ENCODE measurements at places on chromosomes 2 and 18.
A peak's percentile ranks its signal among the peaks of the same experiment; 100 is the strongest.

GRCh38 chr18:12397254-12397653, 10.5 kb upstream of the PRELID3A start:
- no peak for DNase-seq

- no peak for DNase-seq
These were observed 147.6 kb upstream of the ITGA6 start for GRCh38 chr2:172279813-172280212.

- DNase-seq, result no peak
These were observed 72.7 kb downstream of the ANKRD12 start for GRCh38 chr18:9209279-9209678.

DNA sequence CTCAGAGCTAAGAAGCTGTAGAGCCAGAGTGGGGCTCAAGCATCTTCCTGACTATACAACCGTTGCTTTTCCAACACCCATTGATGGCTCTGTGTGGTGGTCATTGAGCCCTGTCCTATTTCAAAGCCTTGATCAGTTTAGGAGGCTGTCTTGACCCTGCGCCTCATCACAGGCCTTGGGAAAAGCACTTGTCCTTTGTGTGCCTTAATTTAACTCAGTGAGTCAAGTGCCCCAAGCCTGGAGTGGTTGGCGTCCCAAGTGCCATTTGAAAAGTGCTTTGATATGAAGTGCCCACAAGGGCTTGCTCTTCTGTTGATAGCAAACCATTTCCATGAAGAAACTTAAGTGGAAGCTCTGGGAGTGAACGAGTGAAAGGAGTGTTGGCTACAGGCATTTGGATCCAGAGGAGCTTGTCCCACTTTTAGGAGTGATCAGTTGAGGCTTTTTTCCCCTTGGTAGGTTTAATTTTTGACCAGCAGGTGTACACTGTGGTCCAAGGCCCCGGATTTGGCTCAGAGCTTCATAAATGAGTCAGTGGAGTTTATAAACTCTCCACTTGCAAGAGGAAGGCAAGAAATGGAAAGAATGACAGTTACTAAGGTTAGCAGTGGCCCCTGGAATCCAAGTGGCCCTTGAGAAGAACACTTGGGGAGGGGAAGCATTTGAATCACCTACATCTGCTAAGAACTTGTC, 50.3 kb downstream of the ACTR2 start:
- no peak for DNase-seq

GRCh38 chr2:20433946-20434553, 12.8 kb upstream of the RHOB start:
- DNase-seq, result no peak

- no peak for DNase-seq
These were observed 24.4 kb upstream of the ACKR3 start for GRCh38 chr2:236545248-236545658.

- no peak for DNase-seq
These were observed 323.4 kb upstream of the UBE2E3 start for GRCh38 chr2:180657054-180657453.

DNA sequence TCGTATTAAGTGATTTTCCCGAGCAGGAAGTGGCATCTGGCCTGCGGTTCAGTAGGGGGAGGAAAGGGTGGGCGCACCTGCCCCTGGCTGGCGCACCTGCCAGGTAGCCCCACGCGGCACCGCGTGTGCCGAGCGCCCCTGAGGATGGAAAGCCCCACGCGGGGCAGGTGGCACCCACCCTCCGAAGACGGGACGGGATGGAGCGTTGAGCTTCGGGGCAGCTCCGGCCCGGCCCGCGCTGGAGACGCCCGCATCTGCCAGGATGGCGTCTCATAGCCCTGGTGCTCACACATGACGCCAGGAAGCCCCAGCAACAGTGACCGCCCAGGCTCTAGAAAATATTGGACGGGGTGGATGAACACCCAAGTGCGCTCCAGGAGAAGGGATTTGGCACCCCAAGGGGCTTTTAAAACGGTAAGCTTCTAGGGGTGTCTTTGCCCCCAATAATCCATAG, 2.5 kb upstream of the NFATC1 start:
- peak; percentile 28 for DNase-seq

DNA sequence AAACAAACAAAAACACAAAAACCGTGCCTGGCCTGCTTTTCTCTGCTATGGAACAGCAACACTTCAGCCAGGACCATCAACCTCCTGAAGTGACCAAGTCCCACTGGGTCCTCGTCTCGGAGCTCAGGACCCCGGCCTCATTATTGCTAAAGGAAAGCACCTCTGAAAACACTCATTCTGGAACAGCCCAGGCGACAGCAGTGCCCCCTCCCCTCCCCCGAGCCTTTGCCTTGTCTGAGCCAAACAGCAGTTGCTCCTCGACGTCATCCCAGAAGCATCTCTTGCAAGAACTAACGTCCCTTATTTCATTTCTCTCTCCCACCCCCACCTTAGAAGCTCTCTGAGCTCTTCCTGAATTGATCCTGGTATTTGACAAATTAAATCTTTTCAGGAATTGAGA, 27.4 kb downstream of the APCDD1 start:
- no peak for DNase-seq

DNA sequence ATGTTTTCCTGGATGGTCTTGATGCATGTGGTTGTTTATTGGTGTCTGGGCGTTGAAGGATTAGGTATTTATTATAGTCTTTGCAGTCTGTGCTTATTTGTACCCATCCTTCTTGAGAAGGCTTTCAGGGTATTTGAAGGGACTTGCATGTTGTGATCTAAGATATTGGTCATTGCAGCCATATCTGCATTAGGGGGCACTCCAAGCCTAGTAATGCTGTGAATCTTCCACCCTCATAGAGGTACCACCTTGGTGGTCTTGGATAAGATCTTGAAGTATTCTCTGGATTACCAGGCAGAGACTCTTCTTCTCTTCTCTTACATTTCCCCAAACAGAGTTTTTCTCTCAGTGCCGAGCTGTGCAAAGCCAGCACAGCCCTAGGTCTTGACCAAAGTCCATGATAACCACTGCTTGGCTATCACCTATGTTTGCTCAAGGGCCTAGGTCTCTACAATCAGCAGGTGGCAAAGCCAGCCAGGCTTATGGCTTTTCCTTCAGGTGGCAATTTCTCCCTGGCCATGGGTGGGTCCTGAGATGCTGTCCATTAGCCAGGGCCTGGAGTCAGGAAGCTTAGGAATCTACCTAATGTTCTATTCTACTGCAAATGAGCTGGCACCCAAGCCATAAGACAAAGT, 15.4 kb upstream of the PPP1R1C start:
- no peak for DNase-seq

DNA sequence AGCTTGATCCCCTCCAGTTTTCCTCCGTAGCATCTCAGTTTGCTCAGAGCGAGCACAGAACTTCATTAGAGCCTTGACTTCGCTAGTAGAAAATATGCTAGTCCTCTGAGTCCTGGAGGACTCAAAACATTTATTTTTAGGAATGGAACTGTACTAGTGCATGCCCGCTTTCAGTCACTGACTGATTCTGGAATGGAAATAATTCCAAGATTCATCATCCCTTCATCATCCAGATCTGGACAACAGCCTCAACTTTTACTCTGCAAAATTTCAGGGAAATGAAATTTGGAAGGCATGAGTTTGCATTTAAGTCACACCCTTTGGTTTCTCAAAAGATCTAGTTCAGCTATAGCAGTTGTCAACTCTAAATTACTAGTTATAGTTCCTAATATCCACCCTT, 304.6 kb downstream of the XIRP2 start:
- no peak for DNase-seq

DNA sequence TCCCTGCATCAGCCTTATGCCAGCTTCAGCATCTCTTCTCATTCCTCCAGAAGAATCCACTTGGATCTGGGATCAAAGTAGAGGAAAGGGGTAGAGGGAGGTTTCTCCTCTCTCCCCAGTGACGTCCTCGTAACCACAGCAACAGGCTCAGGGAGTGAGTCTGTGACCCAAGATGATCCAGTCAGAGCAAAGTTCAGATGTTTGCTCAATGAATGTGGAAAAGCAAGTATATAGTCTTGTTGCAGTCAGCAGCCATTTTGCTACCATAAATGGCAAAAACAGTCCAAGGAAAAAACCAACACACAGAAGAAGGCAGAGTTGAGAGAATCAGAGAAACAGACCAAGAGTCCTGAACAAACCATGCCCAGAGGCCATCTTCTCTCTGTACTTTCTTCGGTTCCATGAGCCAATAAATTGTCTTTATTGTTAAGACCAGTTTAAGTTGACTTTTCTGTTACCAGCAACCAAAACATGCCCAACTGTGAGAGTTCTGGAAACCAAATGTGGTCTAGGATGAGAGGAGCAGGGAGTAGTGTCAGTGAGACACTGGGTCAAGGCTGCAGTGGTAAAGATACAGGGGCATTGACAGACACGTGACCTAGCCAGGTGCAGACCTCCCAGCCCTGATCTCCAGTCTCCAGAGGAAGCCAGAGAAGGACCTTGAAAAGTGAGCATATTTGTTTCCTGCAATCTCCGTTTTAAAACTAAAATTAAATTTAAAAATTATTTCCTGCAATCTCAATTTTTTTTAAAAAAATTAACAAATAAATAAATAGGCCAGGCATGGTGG, 3.2 kb upstream of the CXCR1 start:
- no peak for DNase-seq

DNA sequence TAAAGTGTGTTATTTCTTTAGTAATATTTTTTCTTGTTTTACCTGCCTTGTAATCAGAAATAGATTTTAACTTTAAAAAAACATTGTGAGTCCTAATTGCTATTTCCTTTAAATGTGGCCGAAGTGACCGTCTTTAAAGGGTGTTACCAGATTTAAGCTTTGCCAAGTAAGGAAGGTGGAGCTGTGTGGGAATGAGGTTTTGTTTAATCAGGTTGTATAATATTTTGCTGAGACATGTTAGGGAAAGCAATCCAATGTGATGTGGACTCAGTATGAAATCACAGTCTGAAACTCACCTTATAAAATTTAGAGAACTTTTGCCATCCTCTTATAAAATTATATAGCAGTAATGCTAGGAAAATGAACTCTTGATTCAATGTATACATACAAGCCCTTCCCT, 32.9 kb upstream of the ITPRID2 start:
- no peak for DNase-seq

DNA sequence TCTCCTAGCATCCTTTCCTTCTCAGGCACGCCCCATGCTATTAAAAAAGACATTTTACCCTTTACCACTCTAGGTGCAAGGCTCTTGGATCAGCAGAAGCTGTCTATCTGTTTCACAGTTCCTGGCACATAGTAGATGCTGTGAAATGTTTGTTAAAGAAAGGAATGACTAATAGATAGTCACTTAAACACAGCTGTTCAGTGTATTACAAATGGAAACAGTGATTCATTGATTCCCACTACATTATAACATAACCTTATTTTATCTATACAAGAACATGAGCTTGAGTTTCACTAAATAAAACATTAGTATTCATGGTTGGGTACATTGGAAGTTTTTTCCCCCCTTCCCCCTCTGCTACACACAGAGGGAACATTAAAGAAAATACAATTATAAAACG, 142.1 kb downstream of the ASXL3 start:
- no peak for DNase-seq

DNA sequence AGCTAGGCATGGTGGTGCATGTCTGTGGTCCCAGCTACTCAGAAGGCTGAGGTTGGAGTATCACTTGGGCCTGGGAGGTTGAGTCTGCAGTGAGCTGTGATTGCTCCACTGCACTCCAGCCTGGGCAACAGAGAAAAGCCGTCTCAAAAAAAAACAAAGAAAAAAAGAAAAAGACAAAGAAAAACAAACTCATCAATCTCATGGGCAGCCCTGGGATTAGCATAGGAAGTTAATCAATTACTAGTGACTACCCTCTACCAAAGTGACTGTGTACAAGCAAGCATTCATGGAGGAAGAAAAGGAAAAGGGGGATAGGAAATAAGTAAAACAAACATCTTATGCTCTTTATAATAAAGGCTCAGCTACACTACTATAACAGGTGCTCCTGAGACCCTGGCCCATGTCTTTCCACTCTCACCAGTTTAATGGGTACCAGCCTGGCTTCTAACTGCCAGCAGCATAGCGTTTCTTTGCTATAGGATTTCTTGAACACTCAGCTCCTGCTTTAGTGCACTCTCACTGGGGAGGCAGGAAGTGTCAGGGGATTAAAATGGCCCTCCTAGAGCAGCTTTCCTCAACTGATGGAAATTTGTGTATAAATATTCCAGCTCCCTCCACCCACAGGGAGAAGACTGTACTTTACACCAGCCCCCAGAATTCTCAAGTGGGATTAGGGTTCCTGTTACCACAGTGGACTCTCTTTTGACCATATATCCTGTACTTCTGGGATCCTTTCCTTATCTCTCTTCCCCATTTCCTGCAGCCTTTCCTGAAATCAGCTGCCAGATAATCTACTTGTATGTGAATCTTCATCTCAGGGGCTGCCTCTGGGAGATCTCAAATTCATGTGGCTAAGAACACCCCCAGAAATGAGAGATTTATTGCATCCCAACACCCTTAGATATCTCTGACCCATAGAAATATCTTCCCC, 91.3 kb upstream of the GLS start:
- no peak for DNase-seq

DNA sequence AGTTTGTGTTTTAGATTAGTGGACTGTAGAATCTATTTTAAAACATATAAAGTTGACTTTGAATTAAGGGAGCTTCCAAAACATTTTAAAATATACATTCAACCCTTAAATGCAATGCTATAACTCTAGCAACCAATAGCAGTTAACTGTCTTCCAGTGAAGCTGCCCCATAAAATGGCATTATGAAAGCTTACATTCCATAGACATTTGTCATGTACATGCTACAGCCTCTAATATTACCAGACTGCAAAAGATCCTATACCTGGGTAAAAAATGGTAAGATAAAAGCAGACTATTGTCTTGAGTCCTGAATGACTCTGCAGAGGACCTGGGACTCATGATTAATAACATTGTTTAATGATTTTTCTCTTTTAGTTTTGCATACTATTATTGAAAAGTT, 489.4 kb downstream of the LRP1B start:
- DNase-seq, result no peak

DNA sequence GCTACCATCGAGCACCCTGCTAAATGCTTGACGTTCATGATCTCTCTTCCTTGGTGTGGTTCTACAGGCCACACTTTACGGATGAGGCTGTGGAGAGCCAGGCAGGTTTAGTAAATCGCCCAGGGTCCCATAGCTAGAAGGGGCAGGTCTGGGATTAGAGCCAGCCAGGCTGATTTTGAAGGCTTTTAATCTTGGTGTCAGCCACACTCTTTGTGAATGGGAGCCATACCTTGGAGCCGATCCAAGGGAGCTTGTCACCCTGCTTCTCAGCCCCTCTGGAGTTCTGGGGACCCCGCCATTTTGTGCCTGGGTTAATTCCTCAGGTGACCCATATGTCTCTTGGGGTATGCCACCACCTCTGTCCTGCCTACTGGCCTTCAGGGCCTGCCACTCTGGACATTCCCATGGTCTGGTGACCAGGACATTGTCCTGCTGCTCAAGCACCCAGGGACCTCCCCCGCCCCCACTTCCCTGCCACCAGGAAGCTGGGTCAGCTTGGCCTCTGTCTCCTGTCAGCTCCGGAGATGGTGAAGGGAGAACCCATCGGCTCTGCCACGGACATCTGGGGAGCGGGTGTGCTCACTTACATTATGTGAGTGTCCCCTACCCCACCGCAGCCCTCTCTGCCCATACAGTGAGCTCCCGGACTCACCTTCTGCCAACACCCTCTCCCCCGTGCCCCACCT, 7.3 kb upstream of the GMPPA start:
- DNase-seq, result no peak

GRCh38 chr18:50870138-50870845, 8.6 kb upstream of the ME2 start:
- no peak for DNase-seq
